ENCODE measurements at places on chromosomes 6 and 20.

DNA sequence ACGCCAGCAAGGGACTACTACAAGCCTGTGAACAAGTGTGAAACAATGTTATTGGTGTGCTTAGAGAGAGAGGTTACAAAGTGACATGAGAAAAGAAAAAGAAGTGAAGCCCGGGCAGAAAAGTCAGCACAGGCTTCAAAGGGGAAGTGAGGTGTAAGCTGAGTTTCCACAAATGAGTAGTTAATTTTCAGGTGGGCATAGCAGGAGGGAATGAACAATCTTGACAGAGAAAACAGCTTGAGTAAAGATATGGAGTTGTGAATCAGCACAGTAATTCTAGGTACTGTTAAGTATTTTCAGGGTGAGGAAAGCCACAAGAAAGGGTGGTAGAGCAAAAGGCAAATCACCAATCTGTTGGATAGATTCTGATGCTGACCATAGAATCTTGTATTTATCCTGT, 4.3 kb downstream of the KCNQ5 start:
- no peaks in the 10 kb centered on the region for H3K36me3 ChIP-seq
- no peak for DNase-seq
- H3K4me1 ChIP-seq = no peaks in the 10 kb centered on the region
- H3K27ac ChIP-seq = no peak overlapping the region

GRCh38 chr6:43623880-43624785, 4.9 kb downstream of the GTPBP2 start:
- H3K36me3 ChIP-seq = peaks cover 64% of the 10 kb centered on the region
- no peak overlapping the region for H3K4me3 ChIP-seq
- DNase-seq = no peak
- H3K4me1 ChIP-seq = peaks cover 6% of the 10 kb centered on the region
- H3K27ac ChIP-seq = no peak overlapping the region

- H3K27me3 ChIP-seq = no peaks in the 10 kb centered on the region
- H3K4me1 ChIP-seq = peaks cover 5% of the 10 kb centered on the region
- no peaks in the 10 kb centered on the region for H3K36me3 ChIP-seq
- no peak for DNase-seq
These were observed 1.5 kb downstream of the EPM2A start for GRCh38 chr6:145733810-145734209.

- H3K4me1 ChIP-seq = no peaks in the 10 kb centered on the region
- H3K27ac ChIP-seq = no peak overlapping the region
- H3K4me3 ChIP-seq = no peak overlapping the region
- H3K36me3 ChIP-seq = no peaks in the 10 kb centered on the region
These were observed 195.2 kb upstream of the CNR1 start for GRCh38 chr6:88361298-88361697.

DNA sequence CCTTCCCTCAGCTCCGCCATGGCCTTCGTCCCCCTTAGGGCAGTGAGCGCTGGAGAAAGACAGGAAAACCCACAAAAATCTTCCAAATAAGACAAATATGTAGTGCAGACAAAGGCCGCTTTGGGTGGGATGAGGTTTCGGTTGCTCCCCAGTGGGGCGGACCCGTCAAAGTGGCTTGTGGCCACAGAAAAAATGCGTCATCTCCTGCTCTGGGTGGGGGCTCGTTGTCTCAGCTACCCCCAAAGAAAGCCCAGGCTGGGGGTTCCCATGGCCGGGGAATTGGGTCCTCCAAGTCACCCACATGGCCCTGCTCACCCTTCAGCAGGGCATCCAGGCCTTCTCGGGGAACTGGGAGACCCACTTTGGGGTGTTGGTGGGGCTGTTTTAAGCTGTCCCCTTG, 21.9 kb upstream of the SCUBE3 start:
- H3K4me1 ChIP-seq = no peaks in the 10 kb centered on the region
- H3K27ac ChIP-seq = no peak overlapping the region
- no peaks in the 10 kb centered on the region for H3K27me3 ChIP-seq

- H3K4me1 ChIP-seq = no peaks in the 10 kb centered on the region
- H3K36me3 ChIP-seq = no peaks in the 10 kb centered on the region
- H3K27me3 ChIP-seq = no peaks in the 10 kb centered on the region
- H3K4me3 ChIP-seq = no peak overlapping the region
- no peak overlapping the region for H3K27ac ChIP-seq
- no peak for DNase-seq
These were observed 15.1 kb downstream of the OSBPL2 start for GRCh38 chr20:62253398-62253797.
